ENCODE measurements at places on chromosomes 12 and 14.

DNA sequence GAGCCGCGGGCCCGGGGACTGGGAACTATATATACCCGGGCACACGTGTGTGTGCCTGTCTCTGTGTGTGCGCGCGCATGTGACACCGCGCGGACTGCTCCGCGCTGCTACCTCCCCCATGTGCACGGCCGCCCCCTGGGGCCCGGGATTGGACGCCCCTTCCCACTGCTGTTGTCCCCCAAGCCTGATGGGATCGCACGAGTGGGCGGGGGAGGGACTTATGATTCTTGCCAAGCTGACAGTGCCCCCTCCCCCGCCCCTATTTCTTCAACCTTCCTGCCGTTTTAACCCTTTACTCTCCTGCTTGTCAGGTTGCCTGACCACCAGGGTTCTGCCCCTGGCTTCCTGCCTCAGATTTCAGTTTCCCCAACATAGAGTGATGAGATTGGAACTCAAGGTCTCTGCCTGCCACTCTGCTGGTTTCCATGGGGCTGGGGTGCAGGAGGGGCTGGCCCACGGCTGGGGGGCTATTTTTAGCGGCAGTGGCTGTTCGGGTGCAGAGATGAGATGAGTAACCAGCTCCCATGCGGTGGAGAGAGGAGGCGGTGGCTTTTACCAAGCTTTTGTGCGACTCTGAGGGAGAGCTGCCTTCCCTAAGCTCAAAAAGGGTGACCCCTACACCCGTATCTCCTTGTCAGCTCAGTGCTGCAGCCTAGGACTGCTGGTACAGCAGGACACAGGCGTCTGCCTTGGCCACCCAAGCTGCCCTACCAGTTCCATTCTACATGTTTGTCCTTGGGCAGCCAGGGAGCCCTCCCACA lies at the start of gene DDN:
Gene DDN, minus strand, starts transcription at position 5 of the 761 bp plus-strand sequence. CDS start 88 bp downstream, outside the sequence.
- DNase-seq: no peak

- DNase-seq: no peak
These were observed 49.9 kb upstream of the DYRK2 start for GRCh38 chr12:67598598-67598997.

- no peak for DNase-seq
These were observed 75.5 kb upstream of the CLMN start for GRCh38 chr14:95395098-95395737.

DNA sequence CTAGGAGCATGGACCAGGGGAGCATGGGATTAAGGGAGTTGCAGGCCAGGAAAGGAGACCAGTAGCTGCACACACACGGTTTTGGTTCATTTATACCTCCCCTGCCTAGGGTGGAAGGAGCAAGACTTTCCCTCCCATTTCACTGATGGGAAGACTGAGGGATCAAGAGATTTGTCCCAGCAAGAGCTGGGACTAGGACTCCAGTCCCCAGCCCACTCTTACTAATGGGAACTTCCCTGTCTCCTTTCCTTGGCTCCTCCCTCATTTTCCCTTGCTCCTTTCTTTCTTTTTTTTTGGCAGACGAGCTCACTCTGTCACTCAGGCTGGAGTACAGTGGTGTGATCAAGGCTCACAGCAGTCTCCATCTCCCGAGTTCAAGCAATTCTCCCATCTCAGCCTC lies 13.0 kb downstream of the SCNN1A start:
- no peak for DNase-seq

- no peak for DNase-seq
These were observed 39.8 kb upstream of the OVCH1 start for GRCh38 chr12:29537298-29537697.

- DNase-seq: no peak
These were observed 101.0 kb upstream of the PRMT8 start for GRCh38 chr12:3389986-3390385.

DNA sequence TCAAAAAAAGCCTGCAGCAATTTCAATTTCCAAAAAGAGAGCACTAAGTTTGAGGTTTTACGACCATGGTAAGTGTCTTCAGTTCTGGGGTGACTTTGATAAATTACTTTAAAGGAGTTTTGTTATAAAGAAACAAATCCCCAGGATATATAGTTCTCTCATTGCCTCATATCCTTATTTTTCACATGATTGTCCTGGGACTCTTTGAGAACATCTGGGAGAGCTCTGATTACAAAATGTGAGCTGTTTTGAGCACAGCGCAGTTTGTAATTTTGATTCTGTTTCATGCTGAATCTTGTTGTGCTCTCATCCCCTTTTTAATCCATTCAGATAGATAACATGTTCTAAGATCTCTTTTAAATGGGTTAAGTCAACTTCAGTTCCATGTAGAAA lies 67.7 kb upstream of the DCN start:
- DNase-seq: no peak

- DNase-seq: no peak
These were observed 143.6 kb downstream of the RGS6 start for GRCh38 chr14:72075649-72076334.

DNA sequence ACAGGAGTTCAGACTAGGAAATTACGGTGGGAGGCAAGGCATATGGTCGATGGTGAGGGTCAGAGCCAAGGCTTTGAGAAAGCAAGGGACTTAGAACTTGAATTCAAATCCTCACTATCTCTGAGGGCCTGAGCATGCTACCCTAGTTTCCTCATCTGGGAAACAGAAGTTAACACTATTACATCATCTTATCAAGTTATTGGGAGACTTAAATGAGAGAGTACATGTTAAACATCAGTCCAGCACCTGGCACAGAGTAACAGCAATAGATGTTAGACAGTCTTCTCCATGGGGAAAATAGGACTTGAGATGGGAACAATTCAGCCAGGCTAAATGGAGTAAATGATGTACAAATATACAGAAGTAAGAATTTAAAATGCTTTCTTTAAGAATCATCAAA lies 38.5 kb downstream of the SLC38A1 start:
- DNase-seq: no peak

- DNase-seq: no peak
These were observed 35.9 kb downstream of the PHLDA1 start for GRCh38 chr12:75995691-75996090.

- no peak for DNase-seq
These were observed 47.8 kb upstream of the EML1 start for GRCh38 chr14:99745307-99745951.

GRCh38 chr12:66963901-66964300 lies 285.0 kb upstream of the GRIP1 start:
- DNase-seq: no peak

DNA sequence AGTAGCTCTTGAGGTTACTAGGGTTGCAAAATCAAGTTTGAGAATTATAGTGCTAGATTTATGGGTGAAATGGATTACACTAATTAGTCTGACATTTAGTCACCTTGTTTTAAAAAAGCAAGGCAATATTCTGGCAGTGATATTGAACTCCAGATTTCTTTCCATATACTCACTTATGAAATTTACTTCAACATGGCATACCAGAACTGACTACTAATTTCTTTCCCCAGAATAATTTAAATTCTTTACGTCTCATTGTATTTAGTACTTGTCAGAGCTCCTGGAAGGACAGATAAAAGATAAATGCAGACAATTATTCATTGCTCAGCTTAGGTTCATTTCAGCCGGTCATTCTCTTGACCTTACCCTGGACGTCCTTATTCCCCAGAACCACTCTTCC lies 24.3 kb downstream of the EMP1 start:
- no peak for DNase-seq

GRCh38 chr12:65209655-65210043 lies 40.3 kb downstream of the LEMD3 start:
- no peak for DNase-seq

GRCh38 chr12:103379670-103380069 lies 116.1 kb downstream of the C12orf42 start:
- no peak for DNase-seq

GRCh38 chr12:56208006-56208405 lies 13.7 kb downstream of the RNF41 start:
- DNase-seq: no peak

- DNase-seq: no peak
These were observed 161.7 kb upstream of the RMST start for GRCh38 chr12:97300891-97301290.

- DNase-seq: no peak
These were observed 334.9 kb downstream of the SNAPC1 start for GRCh38 chr14:62097072-62097471.

- no peak for DNase-seq
These were observed 38.0 kb upstream of the CPM start for GRCh38 chr12:68970951-68971350.

DNA sequence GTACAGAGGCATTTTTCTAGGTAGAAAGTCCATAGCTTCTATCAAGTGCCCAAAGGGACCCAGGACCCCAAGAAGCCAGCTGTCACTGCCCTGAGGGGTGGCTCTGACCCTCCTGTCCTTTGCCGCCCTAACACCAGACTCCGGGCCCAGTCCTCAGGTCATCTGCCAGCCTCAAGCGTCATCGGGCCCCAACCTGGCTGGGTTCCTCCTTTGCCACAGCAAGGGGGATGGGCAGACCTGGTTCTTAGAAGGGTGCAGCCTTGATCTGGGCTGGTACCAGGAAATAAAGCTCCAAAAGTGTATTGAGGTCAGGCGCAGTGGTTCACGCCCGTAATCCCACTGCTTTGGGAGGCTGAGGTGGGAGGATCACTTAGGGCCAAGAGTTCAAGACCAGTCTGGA lies 27.1 kb upstream of the FAM222A start:
- no peak for DNase-seq

DNA sequence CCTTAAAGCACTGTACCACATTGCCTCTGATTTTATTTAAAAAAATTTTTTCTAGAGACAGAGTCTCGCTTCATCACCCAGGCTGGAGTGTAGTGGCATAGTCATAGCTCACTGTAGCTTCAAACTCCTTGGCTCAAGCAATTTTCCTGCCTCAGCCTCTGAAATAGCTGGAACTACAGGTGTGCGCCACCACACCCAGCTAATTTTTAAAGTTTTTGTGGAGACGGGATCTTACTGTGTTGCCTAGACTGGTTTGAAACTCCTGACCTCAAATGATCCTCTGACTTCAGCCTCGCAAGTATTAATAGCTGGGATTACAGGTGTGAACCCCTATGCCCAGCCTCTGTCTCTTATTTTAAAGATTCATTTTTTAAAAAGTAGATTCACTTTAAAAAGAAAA lies 5.3 kb downstream of the USP15 start:
- DNase-seq: no peak

DNA sequence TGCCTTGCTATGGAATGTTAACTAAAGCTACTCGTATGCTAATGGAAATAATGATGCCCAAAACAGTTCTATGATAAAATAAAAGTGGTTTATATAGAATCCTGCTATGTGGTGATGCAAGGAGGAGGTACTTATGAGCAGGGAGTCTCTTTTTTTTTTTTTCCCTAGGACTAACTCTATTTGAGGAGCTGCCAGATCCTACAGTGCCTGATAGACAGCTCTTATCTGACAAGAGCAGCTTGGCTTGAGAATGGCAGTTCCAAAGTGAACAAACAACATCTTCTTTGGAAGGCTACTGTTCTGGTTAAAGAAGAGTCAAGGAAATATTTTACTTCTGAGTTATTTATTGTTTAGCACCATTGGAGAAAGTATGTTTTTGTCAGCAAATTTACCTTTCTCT lies 10.2 kb upstream of the ACSM4 start:
- DNase-seq: no peak

DNA sequence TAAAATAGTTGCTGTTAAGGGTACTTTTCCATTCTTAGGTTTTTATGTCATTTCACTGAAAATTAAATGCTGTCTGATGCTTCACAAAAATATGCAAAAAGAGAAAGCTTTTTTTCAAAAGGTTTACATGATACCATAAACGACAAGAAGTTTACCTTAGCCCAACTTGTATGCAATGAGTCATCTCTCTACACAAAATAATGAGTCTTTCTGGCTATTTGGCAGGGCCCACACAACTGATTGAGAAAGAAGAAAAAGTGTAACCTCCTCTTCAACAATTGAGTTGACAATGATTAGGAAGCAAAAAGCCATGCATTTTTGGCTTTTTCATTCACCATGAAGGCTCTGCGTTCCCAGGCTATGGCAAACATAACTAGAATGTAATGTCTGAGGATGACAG lies 165.4 kb upstream of the CPNE8 start:
- no peak for DNase-seq

DNA sequence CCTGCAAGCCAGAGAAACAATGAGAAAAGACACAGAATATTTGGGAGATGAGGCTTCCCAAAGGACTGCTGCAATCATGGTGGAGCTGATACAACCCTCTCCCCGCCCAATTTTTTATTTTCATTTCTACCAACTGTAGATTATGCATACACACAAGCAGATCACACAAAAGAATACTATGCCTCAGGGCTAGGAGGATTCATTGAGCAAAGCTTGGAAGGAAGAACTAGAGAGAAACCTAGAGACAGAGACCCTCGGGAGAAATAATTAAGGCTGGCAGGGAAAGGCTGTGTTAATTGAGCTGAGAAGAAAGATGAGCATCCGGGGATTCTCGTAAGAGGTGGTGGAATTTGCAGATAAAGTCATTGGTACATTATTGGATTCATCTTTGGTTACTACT lies 9.9 kb upstream of the WNT5B start:
- no peak for DNase-seq

DNA sequence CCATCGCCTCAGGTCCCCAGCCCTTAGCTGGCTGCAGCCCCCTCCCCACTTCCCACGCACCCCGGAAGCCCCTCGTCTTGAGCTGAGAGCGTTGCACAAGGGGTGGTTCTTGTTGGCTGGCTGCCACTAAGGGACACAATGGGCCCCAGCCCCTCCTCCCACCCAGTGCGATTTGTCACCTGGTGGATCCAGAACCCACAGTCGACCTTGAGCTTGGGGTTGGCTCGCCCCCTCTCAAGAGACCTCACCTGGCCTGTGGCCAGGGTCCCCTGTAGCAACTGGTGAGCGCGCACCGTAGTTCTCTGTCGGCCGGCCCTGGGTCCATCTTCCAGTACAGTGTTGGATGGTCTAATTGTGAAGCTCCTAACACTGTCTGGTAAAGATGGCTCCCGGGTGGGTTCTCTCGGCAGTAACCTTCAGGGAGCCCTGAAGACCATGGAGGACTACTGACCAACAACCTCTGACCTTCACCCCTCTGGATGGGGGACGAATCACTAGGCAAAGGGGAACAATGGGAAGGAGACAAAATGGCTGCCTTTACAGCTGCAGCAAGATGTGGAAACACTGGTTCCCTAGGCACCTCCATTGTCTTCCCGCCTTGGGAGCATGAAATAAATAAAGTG lies 6.6 kb downstream of the PHB2 start:
- DNase-seq: no peak

DNA sequence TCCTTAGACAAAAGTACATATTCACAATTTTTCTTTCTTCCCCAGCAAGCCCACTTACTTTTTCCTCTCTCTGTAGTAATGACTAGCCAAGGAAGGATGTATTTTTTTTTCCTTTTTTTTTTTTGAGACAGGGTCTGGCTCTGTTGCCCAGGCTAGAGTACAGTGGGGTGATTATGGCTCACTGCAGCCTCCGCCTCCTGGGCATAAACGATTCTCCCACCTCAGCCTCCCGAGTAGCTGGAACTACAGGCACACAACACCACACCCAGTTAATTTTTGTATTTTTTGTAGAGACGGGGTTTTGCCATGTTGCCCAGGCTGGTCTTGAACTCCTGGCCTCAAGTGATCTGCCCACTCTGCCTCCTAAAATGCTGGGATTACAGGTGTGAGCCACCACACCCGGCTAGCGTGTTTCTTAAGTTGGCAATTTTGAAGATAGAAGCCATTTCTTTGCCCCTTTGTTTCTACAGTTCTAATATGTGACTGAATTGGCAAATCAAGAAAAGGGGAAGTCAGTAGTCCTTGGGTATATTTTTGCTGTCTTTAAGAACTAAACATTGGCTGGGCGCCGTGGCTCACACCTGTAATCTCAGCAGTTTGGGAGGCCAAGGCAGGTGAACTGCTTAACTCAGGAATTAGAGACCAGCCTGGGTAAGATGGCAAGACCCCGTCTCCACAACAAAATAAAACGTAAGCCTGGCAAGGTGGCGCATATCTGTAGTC lies 3.2 kb upstream of the NACA start:
- DNase-seq: no peak

GRCh38 chr12:131499160-131499863 lies 211.6 kb upstream of the SFSWAP start:
- DNase-seq: no peak
